ENCODE measurements at places on chromosomes 3 and 15. TPM values are rescaled to one million over a fixed set of nuclear protein-coding genes. Genes with fewer than 3 reads are reported as not detected.

DNA sequence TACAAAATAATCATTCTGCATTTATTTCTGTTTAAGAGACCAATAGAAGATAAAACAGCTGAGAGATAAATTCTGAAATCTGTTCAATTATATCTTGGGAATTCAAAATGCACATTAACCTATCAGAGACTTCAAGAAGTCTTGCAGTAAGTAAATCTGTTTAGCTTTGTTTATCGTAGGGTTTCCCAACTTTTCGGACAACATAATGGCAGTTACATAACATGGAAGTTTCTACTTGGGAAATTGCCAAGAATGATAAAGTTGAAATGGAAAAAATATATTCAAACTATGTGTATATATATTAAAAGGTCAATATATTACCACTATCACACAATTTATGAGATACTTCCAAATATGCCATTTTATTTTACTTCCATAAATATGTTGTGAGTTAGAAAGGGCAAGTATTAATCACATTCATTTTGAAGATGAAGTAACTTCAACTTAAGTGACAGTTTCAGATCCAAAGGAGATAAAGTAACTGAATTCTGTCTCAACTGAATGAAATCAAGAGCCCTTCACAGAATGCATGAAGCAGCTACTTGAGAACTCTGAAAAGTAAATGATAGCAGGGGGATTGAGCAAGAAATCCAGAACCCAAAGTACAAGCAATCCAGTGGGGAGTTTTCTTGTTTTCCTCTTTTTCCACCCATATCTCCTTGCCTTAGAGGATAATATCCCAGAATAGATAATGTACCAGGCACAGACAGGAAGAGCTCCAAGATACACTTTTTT is 108.8 kb downstream of the PLOD2 start:
- DNase-seq = no peak
- H3K4me1 ChIP-seq = peaks cover 1% of the 10 kb centered on the region
- H3K4me3 ChIP-seq = no peak overlapping the region
- no peaks in the 10 kb centered on the region for H3K27me3 ChIP-seq
- H3K27ac ChIP-seq = no peak overlapping the region
- H3K36me3 ChIP-seq = no peaks in the 10 kb centered on the region

DNA sequence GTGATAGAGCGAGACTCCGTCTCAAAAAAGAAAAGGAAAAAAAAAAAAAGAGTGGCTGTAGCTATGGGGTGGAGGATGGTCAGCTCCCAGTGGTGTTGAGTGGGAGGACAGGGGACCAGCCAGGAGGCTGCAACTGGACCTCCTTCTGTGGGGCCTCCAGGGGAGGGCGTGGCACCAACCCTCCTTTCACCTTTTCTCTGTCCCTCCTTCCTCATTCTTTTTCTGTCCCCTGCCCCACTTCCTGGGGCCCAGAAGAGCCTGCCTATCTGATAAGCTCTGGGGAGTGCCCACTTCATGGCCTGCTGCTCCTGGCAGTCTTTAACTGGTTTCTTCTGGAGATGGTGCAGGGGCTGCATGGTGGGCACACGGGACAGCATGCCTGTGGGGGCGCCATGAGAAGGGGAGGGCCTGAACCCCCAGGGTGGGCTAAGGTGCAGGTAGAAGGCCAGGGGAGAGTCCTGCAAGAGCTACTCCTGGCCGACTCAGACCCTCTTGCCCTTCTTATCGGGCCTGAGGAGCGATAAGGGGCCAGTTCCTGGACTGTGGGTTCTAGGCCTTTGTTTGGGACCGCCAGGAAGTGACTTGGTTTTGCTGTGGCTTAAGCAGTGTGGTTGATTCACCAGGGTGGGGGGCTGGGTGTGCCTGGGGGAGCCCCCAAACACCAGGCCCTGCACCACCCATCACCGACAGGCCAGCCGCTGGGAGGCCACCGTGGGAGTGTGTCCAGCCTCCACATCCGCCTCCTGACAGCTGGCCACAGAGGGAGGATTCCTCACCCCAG is 49.4 kb upstream of the FLNB start:
- H3K27me3 ChIP-seq = no peaks in the 10 kb centered on the region
- H3K36me3 ChIP-seq = no peaks in the 10 kb centered on the region
- H3K4me3 ChIP-seq = no peak overlapping the region
- no peak for DNase-seq

Gene SFMBT1
- total RNA-seq = 16.1 TPM

Gene PHC3
- 30.0 TPM for total RNA-seq

Gene SLC24A5
- not detected for total RNA-seq

GRCh38 chr3:95334461-95334860 is 1271.6 kb downstream of the NSUN3 start:
- no peaks in the 10 kb centered on the region for H3K27me3 ChIP-seq
- no peak overlapping the region for H3K4me3 ChIP-seq
- no peak for DNase-seq
- H3K36me3 ChIP-seq = no peaks in the 10 kb centered on the region

DNA sequence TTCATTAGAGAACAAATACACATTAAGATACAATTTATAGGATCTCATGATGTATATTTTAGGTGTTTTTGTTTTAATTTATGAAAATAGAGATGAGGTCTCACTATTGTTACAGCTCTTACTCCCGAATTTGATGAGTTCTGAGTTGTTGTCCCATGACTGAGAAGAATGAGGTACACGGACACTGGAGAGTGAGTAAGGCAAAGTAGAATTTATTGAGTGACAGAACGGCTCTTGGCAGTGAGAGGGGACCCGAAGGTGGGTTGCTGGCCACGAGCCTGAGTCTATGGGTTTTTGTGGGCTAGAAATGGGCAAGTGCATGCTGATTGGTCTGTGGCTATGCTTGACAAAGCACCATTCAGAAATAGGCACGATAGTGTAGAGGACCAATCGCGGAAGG is 3.1 kb upstream of the RNF168 start:
- DNase-seq = no peak
- H3K27me3 ChIP-seq = no peaks in the 10 kb centered on the region
- H3K27ac ChIP-seq = no peak overlapping the region
- peak overlapping the region; percentile 8 for H3K4me3 ChIP-seq
- H3K4me1 ChIP-seq = no peaks in the 10 kb centered on the region

GRCh38 chr3:4672725-4673275 is 179.7 kb downstream of the ITPR1 start:
- H3K4me1 ChIP-seq = no peaks in the 10 kb centered on the region
- no peak overlapping the region for H3K4me3 ChIP-seq
- no peaks in the 10 kb centered on the region for H3K27me3 ChIP-seq
- H3K27ac ChIP-seq = no peak overlapping the region
- DNase-seq = no peak
- no peaks in the 10 kb centered on the region for H3K36me3 ChIP-seq

DNA sequence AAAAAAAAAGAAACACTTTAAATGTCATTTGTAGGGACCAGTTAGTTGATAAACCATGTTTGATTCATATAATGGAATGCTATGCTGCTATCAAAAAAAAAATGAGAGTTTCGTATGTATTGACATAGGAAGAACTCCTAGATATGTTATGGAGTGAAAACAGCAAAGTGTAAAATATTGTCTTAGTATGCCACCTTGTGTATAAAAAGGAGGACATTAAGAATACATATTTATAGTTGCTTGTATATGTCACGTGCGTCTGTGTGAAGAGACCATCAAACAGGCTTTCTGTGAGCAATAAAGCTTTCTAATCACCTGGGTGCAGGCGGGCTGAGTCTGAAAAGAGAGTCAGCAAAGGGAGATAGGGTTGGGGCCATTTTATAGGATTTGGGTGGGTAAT is 39.5 kb downstream of the KBTBD8 start:
- H3K27me3 ChIP-seq = no peaks in the 10 kb centered on the region
- H3K4me1 ChIP-seq = no peaks in the 10 kb centered on the region
- H3K27ac ChIP-seq = no peak overlapping the region
- no peak for DNase-seq

Gene PRR23E
- total RNA-seq = not detected

DNA sequence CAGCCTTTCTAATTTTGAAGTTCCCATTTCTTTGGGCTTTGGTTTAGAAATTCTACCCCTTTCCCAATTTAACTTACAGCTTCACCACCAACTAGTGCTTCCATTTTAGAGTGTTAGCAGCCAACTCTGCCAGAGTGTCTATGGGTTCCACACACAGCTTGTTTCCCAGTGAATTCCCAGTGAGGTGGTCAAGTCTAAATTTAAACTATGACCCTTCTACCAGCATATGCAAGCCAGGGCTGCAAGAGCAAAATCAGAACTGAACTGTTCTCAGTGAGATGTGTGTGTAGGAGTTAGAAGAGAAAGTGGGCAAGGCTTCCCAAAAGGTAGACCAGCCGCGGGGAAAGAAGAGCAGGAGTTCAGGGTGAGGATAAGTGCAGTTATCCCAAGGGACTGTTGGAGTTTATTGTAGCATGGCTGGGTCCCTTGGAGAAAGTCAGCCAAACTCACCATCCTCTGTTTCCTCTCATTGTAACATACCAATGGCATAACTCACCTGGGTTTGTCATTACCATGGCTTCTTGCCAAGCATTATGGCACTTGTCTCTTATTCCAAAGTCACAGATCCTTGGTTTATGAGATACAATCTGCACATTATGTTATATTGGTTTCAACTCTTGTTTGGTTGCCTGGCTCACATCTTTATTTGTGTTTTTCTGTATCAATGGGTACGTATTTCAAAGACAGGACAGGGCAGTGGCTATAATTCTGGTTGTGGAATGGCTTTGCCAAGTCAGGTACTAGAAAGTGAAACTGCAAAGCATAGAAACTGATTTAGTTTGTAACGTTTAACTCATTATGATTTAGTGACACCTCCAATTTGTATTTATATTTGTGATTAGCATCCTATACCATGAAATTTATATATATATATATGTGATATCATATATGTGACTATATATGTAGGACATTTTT is 130.2 kb upstream of the UMPS start:
- peak overlapping the region; percentile 40 for H3K27ac ChIP-seq
- DNase-seq = no peak
- H3K4me1 ChIP-seq = peaks cover 37% of the 10 kb centered on the region

Gene GRAMD2A
- not detected for total RNA-seq

Gene SLC12A8
- total RNA-seq = 20.3 TPM

- no peak for DNase-seq
- H3K4me1 ChIP-seq = no peaks in the 10 kb centered on the region
- H3K27ac ChIP-seq = no peak overlapping the region
- no peaks in the 10 kb centered on the region for H3K27me3 ChIP-seq
- H3K4me3 ChIP-seq = no peak overlapping the region
Observed at GRCh38 chr3:189288348-189289235, 116.8 kb downstream of the TPRG1 start.

Gene ICE2
- 26.6 TPM for total RNA-seq

Gene GOLGA6L7
- not detected for total RNA-seq

Gene NUP210
- total RNA-seq = 38.6 TPM

- no peaks in the 10 kb centered on the region for H3K27me3 ChIP-seq
- H3K36me3 ChIP-seq = no peaks in the 10 kb centered on the region
- no peak overlapping the region for H3K4me3 ChIP-seq
- no peak overlapping the region for H3K27ac ChIP-seq
- H3K4me1 ChIP-seq = no peaks in the 10 kb centered on the region
Observed at GRCh38 chr15:31893780-31894179, 136.5 kb upstream of the CHRNA7 start.

- no peak overlapping the region for H3K27ac ChIP-seq
- H3K4me1 ChIP-seq = peaks cover 3% of the 10 kb centered on the region
- no peaks in the 10 kb centered on the region for H3K27me3 ChIP-seq
- DNase-seq = no peak
- H3K4me3 ChIP-seq = no peak overlapping the region
Observed at GRCh38 chr15:65945616-65946015, 76.3 kb downstream of the RAB11A start.

- no peaks in the 10 kb centered on the region for H3K4me1 ChIP-seq
- H3K36me3 ChIP-seq = no peaks in the 10 kb centered on the region
- DNase-seq = no peak
- H3K27ac ChIP-seq = no peak overlapping the region
- H3K4me3 ChIP-seq = no peak overlapping the region
Observed at GRCh38 chr3:41276191-41276590, 76.9 kb downstream of the CTNNB1 start.

Gene C3orf20
- total RNA-seq = 0.05 TPM

Gene GOLGA6A
- 1.2 TPM for total RNA-seq

Gene CD96
- total RNA-seq = 1.3 TPM

DNA sequence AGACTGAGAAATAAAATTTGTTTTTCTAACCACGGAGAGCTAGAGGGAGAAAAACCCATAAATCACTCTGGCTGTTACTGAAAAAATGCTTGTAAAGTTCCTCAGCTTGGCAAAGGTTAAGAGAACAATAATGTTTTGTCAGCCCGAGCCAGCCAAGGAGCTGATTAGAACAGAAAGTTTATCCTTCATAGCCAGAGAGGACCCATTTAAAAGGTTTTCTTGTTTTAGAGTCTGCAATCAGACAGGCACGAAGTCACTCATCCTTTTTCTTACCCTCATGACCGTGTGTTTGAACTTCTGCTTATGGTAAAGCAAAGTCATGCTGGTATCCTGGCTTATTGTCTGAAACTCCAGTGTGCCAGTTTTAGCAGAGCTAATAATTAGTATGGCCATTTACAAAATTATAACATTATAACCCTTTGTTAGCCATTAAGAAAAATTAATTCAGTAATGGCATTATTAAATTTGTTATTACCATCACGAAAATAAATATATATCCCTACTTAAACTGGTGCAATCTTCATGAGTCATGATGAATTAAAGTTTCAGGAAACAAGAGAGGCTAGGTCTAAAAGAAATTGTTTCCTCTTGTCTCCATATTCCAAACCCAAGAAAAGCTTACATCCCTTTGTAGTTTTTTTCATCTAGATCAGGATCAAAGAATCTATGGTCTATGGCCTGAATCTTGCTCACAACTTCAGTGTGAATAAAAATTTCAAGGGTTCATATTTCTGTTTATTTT is 13.5 kb upstream of the STXBP5L start:
- no peaks in the 10 kb centered on the region for H3K4me1 ChIP-seq
- H3K4me3 ChIP-seq = no peak overlapping the region
- no peak for DNase-seq
- no peak overlapping the region for H3K27ac ChIP-seq
- H3K36me3 ChIP-seq = no peaks in the 10 kb centered on the region

DNA sequence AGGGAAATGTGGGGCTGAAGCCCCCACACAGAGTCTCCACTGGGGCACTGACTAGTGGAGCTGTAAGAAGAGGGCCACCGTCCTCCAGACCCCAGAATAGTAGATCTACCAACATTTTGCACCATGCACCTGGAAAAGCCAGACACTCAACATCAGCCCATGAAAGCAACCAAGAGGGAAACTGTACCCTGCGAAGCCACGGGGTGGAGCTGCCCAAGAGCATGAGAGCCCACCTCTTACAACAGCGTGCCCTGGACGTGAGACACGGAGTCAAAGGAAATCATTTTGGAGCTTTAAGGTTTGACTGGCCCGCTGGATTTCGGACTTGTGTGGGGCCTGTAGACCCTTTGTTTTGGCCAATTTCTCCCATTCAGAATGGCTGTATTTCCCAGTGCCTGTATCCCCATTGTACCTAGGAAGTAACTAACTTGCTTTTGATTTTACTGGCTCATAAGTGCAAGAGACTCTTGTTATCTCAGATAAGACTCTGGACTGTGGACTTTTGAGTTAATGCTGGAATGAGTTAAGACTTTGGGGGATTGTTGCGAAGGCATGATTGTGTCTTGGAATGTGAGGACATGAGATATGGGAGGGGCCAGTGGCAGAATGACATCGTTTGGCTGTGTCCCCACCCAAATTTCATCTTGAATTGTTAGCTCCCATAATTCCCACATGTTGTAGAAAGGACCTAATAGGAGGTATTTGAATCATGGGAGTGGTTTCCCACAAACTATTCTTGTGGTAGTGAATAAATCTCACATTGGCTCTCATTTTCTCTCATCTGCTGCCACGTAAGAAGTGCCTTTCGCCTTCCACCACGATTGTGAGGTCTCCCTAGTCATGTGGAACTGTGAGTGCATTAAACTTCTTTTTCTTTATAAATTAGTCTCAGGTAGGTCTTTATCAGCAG is 105.8 kb downstream of the CBLB start:
- no peak overlapping the region for H3K27ac ChIP-seq
- DNase-seq = no peak
- no peaks in the 10 kb centered on the region for H3K27me3 ChIP-seq
- no peaks in the 10 kb centered on the region for H3K36me3 ChIP-seq

Measured in liver (tissue), 10 donors.